Memory B cell (primary cell): ENCODE measurements at places on chromosomes 4 and X.

DNA sequence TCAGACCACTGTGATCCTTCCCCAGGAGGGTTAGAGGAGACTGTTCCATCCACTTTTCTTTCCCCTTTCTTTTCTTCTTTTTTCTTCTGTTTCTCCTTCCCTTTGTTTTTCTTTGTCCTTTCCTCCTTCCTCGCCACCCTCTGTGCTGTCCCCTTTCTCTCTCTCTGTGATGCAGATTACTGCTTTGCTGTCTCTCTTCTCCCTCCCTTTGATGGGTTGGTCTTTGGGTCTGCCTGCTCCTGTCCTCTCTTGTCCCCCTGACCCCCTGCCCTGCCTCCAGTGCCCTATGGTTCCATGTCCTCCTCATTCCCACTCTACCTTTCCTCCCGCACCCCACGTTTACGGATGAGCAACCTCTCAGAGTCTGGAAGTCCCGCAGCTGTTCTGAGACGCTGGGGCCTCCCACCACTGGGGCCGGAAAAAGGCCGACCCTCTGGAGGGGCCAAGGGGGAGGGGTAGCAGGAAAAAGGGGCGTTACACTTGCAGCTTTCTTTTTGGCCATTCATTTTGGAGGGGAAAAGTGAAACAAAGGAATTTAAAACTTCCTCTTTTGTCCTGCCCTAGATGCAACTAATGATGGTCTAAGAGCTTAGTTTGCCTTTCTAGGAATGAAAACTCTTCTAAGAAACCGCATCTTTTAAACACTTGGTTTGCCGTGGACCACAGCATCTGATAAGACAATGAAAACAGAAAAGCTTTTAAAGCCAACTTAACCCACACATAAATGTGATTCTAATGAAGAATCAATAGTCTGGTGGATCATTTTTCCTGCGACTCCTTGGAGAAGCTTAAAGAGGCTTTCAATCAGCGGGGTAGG lies 24.5 kb upstream of the TSR2 start:
- DNase-seq = no peak

GRCh38 chr4:172573899-172574298 lies 594.7 kb upstream of the GALNT7 start:
- no peak for DNase-seq

DNA sequence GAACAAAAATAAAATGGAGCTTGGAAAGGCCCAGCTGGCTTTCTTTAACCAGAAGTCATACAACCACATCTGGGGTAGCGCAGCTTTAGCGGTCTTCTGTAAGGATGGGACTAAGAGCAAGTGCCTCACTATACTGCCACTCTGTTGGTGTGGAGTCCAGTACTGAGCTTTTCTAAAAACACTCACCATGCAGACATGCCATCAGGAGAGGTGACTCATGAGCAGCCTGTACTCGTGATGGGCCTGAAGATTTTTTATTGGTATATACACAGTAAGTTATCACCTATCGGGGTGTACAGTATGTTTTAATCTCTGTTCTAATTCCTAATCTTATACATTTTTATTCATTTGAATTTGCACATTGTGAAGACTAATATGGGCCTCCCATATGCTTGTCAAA lies 9.6 kb downstream of the PPP3CA start:
- DNase-seq = no peak

DNA sequence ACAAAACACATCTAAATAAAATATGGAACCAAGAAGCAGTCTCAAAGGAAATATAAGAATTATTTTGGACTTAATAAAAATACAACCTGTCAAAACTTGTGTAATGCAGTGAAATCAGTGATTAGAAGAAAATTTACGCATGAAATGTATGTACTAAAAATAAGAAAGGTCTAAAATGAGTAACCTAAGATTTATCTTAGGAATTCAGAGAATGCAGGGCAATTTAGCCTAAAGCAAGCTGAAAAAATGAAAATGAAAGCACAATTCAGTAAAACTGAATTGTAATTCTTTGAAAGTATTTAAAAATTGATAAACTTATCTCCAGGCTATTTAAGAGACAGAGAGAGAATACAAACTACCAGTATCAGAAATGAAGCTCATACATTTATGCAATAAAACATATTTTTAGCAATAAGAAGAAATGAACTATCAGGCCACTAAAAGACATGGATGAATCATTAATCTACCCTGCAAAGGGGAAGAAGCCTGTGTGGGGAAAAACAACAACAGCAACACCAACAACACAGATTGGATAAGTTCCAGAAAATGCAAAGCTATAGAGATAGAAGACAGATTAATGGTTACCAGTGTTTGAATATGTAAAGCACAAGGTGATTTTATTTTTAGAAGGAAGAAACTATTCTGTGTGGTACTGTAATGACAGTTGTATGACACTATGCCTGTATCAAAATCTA lies 442.0 kb upstream of the ADGRL3 start:
- no peak for DNase-seq

- no peak for DNase-seq
Measured at GRCh38 chr4:17128268-17128667, 229.8 kb upstream of the LDB2 start.

GRCh38 chr4:88522702-88523324 lies 763 bp downstream of the PYURF start:
- no peak for DNase-seq

DNA sequence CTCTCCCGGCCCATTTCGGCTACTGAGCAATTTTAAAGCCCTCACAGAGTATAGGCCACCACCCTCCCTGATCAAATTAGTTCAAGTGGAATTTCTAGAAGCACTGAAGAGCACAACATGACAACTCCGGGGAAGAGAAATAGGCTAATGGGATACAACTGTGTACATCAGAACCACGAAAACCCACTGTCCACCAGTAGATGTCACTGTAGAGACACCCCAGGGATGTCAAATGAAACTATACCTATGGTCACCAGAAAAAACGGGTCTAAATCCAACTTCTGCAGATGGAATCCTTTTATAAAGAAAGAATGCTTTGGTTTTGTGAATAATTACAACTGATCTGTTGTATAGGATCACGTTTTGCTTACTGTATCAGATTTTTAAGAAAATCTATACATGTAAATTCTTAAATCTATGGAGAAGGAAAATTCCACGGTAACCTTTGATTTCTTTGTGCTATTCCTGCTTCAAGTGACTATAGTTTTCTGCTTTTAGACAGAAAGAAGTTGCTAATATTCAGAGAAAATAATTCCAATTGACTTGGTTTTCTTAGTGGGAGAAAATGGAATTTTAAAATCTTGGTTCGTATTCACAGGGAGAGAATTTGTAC lies 29.5 kb upstream of the MAP3K15 start:
- peak; percentile 32 for DNase-seq

DNA sequence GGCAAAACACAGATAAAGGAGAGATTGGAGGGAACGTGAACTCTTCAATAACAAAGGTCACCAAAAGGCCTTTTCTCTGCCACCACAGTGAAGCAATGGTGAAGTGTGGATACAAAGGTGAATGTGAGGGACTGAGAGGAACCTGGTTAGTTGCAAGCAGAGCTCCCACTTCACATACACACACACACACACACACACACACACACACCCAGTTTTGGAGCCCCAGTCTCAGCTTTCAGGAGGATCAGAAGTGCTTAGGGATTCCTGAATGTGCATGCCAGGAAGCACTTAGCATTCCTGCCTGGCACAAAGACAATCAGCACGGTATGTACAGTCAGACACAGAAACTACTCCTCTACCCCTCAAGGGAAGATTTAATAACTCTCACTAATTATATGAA lies 71.5 kb downstream of the ARHGEF9 start:
- no peak for DNase-seq

DNA sequence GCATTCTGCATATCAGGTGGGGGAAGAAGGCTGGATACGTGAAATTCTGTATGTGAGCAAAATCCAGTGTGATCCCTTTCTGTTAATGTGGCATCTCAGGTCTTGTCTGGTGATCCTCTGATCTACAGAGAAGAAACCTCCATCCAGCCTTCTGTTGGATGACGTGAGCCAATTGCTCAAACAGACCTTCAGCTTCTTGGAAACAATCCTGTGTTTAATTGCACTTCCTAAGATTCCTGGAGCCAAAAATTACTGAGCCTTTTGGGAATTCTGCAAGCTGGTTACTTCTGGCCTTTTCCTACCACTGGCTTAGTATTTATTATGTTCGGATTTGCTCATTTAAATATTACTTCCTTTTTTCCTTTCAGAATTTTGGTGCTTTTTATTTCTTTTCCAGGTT lies 51.2 kb downstream of the TRIML1 start:
- no peak for DNase-seq

DNA sequence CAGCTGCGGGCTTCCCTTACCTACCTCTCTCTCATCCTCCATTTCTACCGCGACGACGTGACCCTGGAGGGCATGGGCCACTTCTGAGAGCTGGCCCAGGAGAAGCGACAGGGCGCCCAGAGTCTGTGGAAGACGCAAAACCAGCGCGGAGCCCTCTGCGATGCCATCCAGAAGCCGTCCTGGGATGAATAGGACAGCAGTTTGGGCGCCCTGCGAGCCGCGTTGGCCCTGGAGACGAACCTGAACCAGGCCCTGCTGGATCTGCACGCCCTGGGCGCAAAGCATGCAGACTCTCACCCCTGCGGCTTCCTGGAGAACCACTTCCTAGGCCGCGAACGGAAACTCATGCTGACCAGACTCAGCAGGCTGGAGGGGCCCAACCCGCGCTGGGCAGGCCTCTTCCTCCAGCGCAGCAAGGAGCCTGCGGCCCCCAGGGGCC lies 52.7 kb upstream of the TMPRSS11F start:
- DNase-seq = no peak

- peak; percentile 48 for DNase-seq
Measured at GRCh38 chrX:10121787-10122186, 35.0 kb upstream of the CLCN4 start.

- DNase-seq = no peak
Measured at GRCh38 chr4:15343000-15343399, 84.8 kb upstream of the C1QTNF7 start.

GRCh38 chr4:98226396-98226795 lies 34.8 kb upstream of the RAP1GDS1 start:
- no peak for DNase-seq

- no peak for DNase-seq
Measured at GRCh38 chr4:183349673-183350072, 27.4 kb upstream of the CLDN24 start.

GRCh38 chr4:67892253-67892652 lies 8.5 kb upstream of the TMPRSS11D start:
- DNase-seq = no peak

DNA sequence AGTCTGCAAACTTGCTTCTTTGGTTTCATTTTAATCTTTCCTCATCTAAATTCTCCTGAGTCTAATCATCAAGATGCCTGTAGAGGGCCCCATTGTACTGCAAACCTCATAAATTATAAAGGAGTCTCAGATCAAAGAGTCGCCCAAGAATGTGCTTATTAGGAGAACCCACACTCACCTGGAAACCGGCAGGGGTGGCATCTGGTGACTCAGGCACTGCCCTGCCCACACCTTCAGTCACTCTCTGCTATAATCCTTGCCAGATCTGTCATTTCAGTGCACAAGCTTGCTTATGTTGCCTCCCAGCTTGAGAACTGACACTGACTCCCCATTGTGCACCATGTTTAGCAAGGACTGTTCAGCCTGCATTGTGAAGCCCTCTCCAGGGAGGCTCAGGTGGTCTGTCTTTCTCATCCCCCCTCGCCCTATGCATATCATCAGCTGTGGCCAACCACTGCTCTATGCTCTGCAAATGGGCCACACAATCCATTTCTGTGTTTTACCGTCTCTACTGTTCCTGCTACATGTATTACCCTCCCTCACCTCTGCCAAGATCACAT lies 12.4 kb downstream of the EPGN start:
- no peak for DNase-seq

DNA sequence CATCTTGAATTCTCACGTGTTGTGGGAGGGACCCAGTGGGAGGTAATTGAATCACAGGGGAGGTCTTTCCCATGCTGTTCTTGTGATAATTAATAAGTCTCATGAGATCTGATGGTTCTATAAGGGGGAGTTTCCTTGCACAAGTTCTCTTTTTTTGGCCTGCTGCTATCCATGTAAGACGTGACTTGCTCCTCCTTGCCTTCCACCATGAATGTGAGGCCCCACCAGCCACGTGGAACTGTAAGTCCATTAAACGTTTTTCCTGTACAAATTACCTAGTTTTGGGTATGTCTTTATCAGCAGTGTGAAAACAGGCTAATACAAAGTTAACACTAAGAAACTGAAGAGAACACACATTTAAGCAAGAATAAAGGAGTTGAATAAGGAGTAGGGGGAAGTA lies 16.0 kb downstream of the TBCK start:
- no peak for DNase-seq

DNA sequence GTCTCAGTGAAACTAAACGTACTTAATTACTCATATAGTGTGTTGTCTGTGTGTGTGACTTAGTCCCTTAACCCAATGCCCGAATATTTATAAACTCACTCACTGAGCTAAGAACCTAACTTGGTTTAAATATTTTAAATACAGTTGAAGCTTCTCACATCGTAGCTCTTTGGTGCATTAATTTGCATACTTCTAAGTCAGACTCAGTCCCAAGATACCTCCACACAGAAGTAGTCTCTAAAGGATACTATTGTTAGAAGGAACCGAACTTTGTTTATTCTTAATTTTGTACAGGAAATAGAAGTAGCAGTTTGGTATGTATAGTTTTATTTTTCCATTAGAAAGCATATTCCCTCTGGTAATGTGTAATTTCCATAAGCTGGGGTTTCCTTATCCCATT lies 54.0 kb upstream of the NKAP start:
- DNase-seq = no peak

DNA sequence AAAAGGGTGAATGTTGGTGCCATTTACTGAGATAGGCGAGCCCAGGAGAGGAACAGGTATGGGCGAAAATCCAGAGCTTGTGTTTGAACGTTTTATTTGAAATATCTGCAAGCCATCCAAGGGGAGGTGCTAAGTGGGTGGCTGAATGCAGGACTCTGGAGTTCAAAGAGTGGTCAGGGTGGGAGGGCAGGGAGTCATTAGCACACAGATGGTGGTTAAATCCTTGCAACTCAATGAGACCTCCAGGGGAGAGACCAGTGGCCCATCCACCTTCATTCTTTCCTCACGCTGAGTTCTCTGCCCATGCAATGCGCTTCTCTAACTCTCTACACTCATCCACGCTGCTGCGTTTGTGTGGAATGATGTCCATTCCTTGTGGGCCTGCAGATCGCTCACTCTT lies 101.1 kb downstream of the VCX3B start:
- DNase-seq = no peak

- no peak for DNase-seq
Measured at GRCh38 chrX:9520217-9520590, 55.3 kb downstream of the TBL1X start.

- no peak for DNase-seq
Measured at GRCh38 chr4:3445111-3445820, 3.5 kb downstream of the HGFAC start.
